ENCODE measurements at places on chromosomes 2 and 18.

DNA sequence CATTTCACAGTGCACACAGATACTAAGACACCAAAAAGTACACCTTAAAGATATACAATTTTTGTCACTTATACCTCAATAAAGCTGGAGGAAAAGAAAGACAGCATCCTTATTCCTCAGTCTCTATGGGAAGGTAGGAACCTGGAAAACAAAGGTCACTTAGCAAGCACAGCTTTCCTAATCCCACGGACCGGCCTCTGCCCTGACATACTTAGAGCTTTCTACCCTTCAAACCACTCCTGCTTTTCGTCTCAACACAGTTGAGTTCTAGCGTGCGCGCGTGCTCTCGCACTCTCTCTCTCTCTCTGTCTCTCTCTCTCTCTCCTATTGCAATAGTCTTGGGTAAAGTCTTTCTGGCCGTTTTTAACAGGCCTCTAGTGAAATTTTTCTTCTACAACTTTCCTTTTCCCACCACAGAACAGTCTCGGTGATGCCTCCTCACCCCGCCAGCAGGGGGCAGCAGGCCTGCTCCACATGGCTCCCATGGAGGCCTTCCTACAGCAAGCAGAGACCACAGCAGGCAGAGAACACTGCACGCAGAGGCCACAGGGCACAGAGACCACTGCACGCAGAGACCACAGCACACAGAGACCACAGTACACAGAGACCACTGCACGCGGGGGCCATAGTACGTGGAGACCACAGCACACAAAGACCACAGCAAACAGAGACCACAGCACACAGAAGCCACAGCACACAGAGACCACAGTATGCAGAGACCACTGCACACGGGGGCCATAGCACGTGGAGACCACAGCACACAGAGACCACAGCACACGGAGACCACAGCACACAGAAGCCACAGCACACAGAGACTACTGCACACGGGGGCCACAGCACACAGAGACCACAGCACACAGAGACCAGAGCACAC lies 106.9 kb downstream of the FBXO15 start:
- peak; percentile 15 for DNase-seq

- DNase-seq = no peak
Observed at GRCh38 chr18:49572611-49573345, 10.9 kb downstream of the LIPG start.

- no peak for DNase-seq
Observed at GRCh38 chr2:56450772-56451171, 267.0 kb downstream of the CCDC85A start.

DNA sequence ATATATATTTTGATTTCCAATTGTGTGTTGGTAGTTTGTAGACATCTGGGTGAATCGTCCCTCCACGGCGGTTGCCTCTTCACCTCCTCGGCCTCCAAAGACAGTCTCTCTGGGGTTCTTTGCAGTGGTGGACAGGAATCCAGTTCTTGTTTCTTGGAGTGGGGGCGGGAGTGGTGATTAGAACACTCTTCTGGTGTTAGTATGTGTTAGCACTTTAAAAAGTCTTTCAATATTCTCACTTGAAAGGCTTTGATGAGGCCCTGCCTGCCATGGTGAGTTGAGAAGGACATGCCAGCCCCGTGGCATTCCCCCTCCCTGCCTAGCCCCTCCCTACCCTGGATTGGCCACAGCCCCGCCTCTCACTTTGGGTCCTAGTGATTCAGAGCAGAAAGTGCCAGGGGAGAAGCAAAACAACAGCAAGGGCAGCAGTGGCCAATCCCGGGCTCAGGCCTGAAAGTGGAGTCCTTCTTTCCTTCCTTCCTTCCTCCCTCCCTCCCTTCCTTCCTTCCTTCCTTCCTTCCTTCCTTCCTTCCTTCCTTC lies 316.8 kb upstream of the HS6ST1 start:
- DNase-seq = no peak

Measured in COR-L47 (cell line).